ENCODE measurements at places on chromosomes 16 and 17. TPM values are rescaled to one million over a fixed set of nuclear protein-coding genes. Genes with fewer than 3 reads are reported as not detected.

The GPRC5C gene
- 4.2 TPM for total RNA-seq

The PRSS27 gene
- 2.0 TPM for total RNA-seq

The PPP1R1B gene
- total RNA-seq: 20.7 TPM

The SLC22A31 gene
- total RNA-seq: not detected

The GJC1 gene
- 69.1 TPM for total RNA-seq

The MPP3 gene
- total RNA-seq: 38.6 TPM

The FA2H gene
- 0.49 TPM for total RNA-seq

The KRT32 gene
- total RNA-seq: not detected

The MFAP4 gene
- total RNA-seq: 2.0 TPM

The KRTAP3-2 gene
- total RNA-seq: not detected

Measured in temporal lobe (tissue), 4 donors.